ENCODE measurements at places on chromosomes 16 and 17.

- no peak for DNase-seq
Measured at GRCh38 chr17:41442739-41443138, 2.0 kb upstream of the KRT38 start.

GRCh38 chr16:1199347-1200013 is 25.6 kb downstream of the TPSG1 start:
- DNase-seq: no peak

DNA sequence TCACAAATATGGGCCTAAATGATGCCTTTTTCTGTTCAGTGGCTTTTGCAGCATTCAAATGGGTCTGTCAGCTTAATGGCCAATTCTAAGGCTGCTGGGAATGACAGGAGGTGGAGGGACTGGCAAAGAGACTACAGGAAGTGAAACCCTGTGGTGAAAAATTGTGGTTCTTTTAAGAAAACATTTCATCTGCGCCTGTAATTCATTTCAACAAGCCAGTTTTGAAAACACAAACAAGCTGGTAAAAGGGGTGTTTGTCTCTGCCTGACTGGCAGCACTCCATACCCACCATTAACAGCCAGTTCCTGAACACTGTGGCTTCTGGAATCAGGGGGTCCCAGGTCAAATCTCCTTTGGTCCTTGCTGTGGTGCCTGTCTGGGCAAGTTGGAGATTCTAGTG is 3.6 kb upstream of the KDM8 start:
- no peak for DNase-seq

GRCh38 chr17:28344011-28344410 is 8.4 kb downstream of the TNFAIP1 start:
- DNase-seq: no peak

DNA sequence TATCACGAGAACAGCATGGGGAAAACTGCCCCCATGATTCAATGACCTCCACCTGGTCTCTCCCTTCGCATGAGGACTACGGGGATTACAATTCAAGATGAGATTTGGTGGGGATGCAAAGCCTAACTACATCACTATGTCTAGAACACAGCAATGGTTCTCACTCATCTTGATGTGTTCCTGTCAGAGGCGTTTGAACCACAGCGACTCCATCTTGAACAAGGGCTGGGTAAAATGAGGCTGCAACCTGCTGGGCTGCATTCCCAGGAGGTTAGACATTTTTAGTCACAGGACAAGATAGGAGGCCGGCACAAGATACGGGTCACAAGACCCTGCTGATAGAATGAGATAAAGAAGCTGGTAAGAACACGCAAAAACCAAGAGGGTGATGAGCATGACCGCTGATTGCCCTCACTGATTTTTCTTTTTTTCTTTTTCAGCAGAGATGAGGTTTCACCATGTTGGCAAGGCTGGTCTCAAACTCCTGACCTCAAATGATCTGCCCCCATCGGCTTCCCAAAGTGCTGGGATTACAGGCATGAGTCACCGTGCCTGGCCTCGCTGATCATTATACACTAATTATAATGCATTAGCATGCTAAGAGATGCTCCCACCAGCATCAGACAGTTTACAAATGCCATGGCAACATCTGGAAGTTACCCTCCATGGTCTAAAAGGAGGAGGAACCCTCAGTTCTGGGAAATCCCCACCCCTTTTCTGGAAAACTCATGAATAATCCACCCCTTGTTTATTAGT is 3.0 kb upstream of the PPY start:
- DNase-seq: no peak

DNA sequence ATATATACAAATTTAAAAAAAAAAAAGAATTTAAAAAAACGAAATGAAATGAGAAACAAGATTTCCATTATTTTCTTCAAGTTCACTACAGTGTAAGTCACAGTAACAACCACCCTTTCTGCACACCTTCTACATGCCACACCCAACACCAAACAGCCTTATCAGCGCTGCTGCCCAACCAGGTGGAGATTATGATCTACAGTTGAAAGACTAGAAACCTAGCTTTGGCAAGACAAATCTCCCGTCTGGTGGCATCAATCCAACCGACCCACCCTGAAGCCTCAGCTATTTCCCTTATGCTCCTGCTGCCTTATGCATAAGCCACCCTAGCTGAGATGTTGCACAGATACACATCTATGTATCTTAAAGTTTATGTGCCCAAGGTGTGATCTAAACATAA is 60.8 kb downstream of the PARN start:
- DNase-seq: no peak

GRCh38 chr16:19228575-19228974 is 57.0 kb upstream of the CLEC19A start:
- DNase-seq: no peak

GRCh38 chr16:8858994-8859912 is 9.6 kb downstream of the CARHSP1 start:
- no peak for DNase-seq

DNA sequence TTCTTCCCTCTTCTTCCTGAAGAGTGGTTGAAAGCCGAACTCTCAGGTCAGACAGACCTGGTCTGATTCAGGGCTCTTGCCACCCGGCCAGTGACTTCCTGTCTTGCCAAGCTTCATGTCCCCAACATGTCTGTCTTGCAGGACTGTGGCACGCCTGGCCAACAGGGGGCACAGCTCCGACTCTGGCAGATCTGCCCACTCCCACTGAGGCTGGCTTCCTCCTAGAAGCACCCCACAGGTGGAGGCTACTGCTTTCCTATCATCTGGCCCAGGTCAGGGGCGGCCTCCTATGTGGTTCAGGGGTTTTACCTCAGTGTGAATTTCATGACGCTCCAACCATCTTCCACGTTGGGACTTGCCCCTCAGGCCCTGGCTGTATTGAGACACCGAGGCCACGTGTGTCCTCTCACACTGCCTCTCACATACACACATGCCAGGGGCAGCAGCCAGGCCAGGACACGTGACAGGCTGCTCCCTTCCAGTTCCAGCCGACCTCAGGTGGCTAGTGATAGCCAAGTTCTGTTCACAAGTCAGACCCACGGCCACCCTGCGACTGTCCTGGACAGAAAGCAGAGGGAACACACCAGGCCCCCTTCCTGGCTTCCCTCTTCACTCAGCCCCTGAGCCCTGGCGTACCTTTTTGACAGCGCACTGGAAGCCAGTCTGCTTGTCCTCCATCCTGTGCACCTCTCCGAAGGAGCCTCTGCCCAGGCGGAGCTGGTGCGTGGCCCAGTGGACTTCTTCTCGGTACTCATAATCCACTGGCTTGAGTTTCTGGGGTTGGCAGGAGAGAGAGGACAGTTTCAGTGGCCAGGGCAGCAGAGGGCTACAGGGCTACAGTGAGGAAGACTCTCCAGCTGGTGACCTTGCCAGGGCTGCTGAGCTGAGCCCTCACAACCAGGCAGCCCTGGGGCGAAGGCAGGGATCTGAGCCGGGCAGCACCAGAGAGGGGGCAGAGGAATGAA is 22.6 kb upstream of the SPATA32 start:
- DNase-seq: no peak

GRCh38 chr17:50892101-50892776 is 26.1 kb upstream of the TOB1 start:
- no peak for DNase-seq

GRCh38 chr17:48577330-48577945 is 712 bp downstream of the HOXB4 start:
- no peak for DNase-seq

GRCh38 chr16:53111078-53111791 is 56.4 kb downstream of the CHD9 start:
- DNase-seq: no peak

GRCh38 chr17:41098481-41098880 is 539 bp upstream of the KRTAP4-8 start:
- DNase-seq: no peak

GRCh38 chr17:75514919-75515495 is 330 bp downstream of the CASKIN2 start:
- no peak for DNase-seq

DNA sequence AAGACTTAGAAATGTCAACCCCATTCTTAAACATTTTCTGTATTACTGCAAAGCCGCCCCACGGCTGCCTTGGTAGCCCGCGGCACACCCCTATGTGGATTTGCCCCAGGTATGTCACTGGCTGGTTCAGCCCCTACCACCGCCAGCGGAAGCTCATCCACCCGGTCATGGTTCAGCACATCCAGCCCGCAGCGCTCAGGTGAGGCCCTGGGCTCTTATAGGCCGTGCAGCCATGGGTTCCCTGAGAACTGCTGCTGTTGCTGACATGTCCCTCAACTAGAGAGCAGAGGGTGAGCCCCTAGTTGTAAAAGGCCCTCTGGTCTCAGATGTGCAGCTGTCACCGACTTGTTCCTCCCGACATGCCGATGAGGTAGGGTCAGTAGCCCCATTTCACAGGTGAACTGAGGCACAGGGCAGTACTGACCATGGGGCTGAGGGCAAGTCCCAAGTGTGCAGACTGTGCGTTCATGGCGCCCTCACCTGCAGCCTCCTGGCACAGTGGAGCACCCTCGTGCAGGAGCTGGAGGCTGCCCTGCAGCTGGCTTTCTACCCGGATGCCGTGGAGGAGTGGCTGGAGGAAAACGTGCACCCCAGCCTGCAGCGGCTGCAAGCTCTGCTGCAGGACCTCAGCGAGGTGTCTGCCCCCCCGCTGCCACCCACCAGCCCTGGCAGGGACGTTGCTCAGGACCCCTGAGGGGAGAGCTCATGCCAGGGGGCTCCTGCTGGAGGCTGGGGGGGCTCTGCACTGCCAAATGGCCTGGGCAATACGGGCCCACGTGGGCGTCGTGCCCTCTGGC is 8.7 kb downstream of the CYBC1 start:
- DNase-seq: no peak

- DNase-seq: no peak
Measured at GRCh38 chr16:56825826-56826225, 39.2 kb upstream of the SLC12A3 start.

GRCh38 chr17:76000016-76000754 is 470 bp upstream of the CDK3 start:
- no peak for DNase-seq

GRCh38 chr16:2515180-2515851 is 1.6 kb downstream of the ATP6V0C start:
- no peak for DNase-seq

DNA sequence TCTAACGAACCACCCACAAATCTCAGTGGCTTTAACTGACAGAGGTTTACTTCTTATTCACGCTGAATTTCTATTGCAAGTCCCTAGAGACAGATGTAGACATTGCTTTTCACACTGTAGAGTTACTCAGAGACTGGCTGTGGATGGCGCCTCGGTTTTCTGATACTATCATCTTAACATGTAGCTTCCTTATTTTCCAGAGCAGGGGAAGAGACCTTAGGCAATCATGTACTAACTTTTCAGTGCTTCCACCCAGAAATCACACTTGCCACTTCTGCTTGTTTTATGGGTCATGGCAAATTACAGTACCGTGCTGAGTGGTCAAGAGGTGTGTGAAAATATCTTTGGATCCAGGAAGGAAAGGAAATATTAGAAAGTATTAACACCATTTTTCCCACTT is 65.4 kb downstream of the MAF start:
- DNase-seq: no peak

GRCh38 chr17:78343543-78344201 is 16.2 kb downstream of the SOCS3 start:
- no peak for DNase-seq

- no peak for DNase-seq
Measured at GRCh38 chr17:38466346-38467315, 38.4 kb downstream of the ARHGAP23 start.

- no peak for DNase-seq
Measured at GRCh38 chr16:53198933-53199332, 144.1 kb downstream of the CHD9 start.

- no peak for DNase-seq
Measured at GRCh38 chr16:83911290-83911689, 12.4 kb downstream of the MLYCD start.

DNA sequence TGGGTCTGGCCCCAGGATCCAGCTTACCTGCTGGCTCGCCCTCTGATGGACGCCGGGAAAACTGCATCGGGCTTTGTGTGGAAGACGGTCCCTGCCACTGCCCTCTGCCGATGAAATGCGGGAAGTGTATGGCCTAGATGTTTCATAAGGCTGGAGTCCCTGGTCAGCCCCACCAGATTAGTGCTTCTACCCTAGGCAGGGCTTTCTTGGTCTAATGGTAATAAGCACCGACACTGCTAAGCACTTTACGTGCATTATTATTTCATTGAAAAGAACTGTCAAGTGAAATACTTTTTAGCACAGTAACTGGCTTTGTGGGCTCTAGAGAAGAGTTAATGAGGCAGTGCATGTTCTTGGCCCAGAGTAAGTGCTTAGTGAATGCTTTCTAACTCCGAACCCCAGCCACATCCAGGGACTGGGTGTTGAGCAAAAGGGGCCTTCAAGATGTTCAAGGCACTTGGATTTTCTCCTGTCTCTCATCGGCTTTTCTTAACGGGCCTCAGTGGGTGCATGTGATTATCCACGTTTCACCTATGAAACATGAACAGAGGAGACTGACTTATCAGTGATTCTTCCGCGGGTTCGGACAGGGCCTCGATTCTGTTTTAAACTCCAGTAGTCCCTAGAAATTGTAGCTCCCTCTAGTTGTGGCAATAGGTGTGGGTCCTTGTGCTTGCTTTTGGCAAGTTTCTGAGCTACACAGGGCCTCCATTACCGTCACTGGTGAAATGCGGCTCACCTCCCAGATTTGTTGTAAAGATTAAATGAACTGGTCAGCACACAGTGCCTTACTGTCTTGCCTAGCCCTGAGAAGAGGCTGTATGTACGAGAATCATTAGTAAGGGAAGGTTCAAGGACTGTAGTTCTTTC is 6.6 kb downstream of the TRAF4 start:
- no peak for DNase-seq

- DNase-seq: no peak
Measured at GRCh38 chr16:6958184-6958583, 374.5 kb upstream of the RBFOX1 start.

DNA sequence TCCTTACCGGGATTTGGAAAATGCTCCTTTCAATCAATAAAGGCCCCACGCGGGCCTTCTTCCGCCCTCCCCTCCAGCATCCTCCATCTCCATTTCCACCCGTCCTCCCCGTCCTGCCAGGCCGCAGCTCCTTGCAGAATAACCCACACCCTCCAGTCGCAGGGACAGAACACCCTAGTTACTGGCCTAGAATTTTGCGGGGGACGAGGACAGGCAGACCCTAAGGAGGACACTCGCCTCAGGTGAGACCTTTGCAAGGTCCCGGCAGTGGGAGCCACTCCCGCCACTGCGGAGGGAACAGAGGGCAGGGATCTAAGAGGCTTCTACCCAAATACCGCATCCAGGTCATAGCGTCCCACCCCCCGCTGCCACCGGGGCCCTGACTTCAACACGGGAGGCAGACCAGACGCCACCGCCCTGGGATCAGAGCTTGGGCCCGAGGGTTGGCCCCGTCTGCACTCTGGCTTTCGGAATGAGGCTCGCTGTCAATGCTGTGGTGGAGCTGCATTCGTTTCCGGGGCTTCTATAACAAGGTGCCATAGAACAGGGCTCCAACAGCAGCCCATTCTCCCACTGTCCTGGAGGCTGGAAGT is 26.8 kb downstream of the SLC25A10 start:
- no peak for DNase-seq

DNA sequence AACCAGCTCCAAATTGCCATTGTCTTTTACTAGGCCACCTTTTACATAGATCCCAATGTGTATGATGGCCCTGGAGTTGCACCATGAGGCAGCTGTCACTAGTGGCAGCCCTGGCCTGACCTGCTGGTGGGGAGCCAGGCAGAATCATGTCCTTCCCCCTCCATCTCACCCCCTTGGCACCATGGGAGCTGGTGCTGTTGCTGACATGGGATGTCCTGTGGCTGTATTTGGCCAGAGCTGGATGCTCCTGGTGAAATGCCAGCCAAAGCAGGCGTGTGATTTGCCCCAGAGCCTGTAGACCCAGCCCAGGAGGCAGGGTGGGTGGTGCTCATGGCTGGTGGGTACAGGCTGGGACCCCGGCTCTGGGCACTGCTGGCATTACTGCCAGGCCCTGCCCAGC is 18.6 kb downstream of the SLC12A3 start:
- no peak for DNase-seq
